ENCODE measurements at places on chromosomes 5 and 9.

GRCh38 chr5:150046031-150046430 lies 40.3 kb downstream of the CSF1R start:
- no peak for DNase-seq

DNA sequence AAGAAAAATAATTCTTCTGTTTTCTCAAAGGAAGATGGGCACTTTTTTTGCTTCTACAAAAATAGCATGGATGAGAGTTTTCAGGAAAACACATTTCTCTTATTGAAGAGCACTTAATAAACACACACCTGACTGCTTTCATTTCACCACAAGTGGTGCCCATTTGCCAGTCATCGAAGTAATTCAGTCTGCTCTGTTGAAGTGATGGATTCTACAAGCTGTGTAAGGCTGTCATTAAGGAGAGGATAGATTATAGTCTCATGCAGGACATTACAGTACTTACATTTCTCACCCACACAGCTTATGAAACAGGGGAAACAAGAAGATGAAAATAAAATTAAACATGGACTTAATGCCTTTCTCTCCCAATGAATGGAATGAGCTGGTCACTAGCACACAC lies 165.2 kb downstream of the NR2F1-AS1 start:
- DNase-seq, result no peak

DNA sequence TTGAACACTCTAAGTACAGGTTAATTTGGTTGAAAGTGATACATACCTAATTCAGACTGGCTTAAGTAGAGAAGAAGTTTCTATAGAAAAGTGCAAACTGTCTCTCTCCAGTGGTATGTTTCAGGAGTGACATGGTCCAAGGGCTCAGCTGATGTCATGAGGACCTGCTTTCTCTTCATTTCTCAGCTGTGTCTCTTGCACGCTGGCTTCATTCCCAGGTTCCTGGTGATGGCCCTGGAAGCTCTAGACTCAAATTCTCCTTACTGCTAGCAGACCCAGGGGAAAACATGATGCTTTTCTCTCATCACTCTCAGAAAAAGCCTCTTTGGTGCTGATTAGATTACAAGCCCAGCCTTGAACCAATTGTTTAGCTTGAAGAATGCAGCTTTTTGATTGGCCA lies 211.9 kb upstream of the CLINT1 start:
- no peak for DNase-seq

DNA sequence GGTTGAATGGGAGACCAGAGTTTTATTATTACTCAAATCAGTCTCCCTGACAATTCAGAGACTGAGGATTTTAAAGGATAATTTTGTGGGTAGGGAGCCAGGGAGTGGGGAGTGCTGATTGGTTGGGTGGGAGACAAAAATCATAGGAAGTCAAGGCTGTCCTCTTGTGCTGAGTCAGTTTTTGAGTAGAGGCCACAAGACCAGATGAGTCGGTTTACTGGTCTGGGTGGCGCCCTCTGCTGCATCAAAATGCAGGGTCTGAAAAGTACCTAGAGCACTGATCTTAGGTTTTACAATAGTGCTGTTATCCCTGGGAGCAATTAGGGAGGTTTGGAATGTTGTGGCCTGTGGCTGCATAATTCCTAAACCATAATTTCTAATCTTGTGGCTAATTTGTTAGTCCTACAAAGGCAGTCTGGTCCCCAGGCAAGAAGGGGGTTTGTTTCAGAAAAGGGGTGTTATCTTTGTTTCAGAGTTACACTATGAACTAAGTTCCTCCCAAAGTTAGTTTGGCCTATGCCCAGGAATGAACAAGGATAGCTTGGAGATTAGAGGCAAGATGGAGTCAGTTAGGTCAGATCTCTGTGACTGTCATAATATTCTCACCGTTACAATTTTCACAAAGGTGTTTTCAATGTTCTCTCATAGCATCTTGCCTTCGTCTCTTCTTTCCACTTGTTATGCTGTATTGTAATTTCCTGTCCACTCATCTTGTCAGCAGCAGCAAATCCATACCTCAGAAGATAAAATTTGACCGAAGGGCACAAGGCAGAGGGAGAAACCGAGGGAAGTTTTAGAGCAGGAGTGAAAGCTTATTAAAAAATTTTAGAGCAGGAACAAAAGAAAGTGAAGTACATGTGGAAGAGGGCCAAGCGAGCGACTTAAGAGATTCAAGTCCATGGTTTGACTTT lies 59.2 kb upstream of the CLINT1 start:
- peak; percentile 13 for DNase-seq

DNA sequence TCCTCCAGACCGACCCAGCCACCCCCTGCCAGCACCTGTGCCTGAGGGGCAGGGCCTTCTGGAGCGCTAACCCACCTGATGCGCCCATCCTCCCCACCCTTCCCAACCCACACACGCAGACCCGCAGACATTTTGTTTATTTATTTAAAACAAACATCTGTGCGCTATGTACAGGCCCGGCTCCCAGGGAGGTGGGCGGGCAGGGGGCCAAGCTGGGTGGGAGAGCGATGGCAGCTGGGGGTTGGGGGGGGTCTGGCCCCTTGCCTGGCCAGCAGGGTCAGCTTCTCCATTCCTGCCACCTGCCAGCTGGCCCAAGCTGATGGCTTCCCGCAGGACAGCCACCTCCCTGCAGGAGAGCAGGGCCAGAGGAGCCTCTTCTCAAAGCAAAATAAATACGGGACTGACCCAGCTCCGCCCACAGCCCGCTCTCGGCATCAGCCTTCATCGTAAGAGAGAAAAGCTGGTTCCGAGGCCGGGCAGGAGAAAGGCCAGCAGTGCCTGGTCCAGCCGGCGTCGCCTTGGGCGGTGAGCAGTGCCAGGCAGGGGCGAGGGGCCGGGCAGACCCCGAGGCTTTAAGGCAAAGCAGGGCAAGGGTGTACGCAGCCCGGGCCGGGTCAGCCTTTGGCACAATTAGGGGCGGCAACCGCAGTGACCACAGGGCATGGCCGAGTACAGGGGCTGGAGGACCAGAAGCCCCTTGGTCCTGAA lies 10.9 kb upstream of the CLIC3 start:
- DNase-seq, result no peak

GRCh38 chr5:53779541-53779981 lies 219.1 kb downstream of the NDUFS4 start:
- DNase-seq, result no peak
